ENCODE measurements at places on chromosomes 12 and 14.

DNA sequence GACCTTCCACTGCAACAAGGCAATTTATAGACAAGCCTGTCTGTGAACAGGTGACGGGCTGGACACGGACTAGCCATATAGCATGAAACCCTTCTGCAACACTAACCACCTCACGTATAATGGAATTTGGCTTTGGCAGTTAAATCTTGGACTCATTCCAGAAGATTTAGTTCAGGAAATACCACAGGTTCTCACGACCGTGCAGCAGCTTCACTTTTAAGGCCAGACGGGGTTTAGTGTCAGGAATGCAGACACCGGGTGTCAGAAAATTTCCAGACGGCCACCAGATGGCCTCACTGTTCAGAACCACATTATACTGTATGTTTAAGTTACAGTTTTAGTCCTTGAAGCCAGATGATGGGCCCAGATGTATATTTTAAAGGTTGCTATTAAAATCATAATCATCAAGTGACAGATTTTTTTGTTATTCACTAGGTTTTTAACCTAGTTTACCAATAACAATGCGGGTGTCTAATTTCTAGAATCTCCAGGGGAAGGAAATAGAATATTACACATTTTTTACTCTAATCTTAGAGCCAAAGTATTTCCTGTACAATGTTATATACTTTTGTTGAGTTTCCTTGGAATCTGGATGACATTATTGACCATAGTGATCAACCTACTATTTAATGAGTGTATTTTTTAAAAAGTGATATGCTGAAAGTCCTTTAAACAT is 90.5 kb upstream of the TMPO start:
- peak; percentile 68 for DNase-seq

- no peak for DNase-seq
Measured at GRCh38 chr14:86858591-86858990, 1134.4 kb downstream of the GALC start.

DNA sequence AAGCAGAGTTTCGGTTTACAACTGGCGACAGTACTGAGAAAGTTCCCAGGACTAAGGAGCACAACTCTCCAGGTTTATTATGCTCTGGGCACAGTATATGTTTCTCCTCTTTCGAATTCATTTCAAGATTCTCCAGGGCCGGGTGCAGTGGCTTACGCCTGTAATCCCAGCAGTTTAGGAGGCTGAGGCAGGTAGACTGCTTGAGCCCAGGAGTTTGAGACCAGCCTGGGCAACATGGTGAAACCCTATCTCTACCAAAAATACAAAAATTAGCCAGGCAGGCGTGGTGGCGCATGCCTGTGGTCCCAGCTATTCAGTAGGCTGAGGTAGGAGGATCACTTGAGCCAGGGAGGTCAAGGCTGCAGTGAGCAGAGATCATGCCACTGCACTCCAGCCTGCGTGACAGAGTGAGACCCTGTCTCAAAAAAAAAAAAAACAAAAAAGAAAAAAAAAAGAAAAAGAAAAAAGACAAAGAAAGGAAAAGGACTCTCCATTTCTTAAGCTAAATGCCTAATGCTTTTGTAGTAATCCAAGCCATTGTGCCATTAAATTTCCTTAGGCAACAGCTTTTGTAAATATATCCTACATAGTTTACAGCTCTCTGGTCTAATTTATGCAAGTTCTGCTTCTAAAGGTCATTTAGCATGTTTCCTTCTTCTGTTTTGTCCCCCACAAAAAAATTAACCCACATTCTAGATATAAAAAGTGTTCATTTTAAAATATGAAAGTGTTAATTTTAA is 34.8 kb downstream of the ATL1 start:
- no peak for DNase-seq

GRCh38 chr12:10207136-10207535 is 5.5 kb upstream of the GABARAPL1 start:
- no peak for DNase-seq

GRCh38 chr12:32390572-32391219 is 8.7 kb upstream of the FGD4 start:
- DNase-seq = no peak

GRCh38 chr12:131482199-131482598 is 228.7 kb upstream of the SFSWAP start:
- no peak for DNase-seq

GRCh38 chr12:24496755-24497154 is 452.1 kb downstream of the BCAT1 start:
- DNase-seq = peak; percentile 89

GRCh38 chr14:68775614-68776126 is 17.2 kb downstream of the ZFP36L1 start:
- DNase-seq = no peak
